ENCODE measurements at places on chromosomes 7 and 10.

- no peak for DNase-seq
These were observed 47.0 kb upstream of the EPC1 start for GRCh38 chr10:32393911-32394310.

- DNase-seq = no peak
These were observed 443.5 kb downstream of the DNAJB6 start for GRCh38 chr7:157780312-157780711.

- no peak for DNase-seq
These were observed 317.9 kb upstream of the ZNF32 start for GRCh38 chr10:43966571-43966965.

GRCh38 chr7:139994356-139994755 lies 68.4 kb downstream of the PARP12 start:
- no peak for DNase-seq

GRCh38 chr7:149770728-149771636 lies 2.4 kb downstream of the ZNF467 start:
- no peak for DNase-seq

GRCh38 chr10:93656155-93656554 lies 43.8 kb downstream of the PDE6C start:
- no peak for DNase-seq

- DNase-seq = no peak
These were observed 11.2 kb upstream of the GSTK1 start for GRCh38 chr7:143252006-143252405.

GRCh38 chr10:50679149-50679548 lies 55.4 kb upstream of the SGMS1 start:
- no peak for DNase-seq

DNA sequence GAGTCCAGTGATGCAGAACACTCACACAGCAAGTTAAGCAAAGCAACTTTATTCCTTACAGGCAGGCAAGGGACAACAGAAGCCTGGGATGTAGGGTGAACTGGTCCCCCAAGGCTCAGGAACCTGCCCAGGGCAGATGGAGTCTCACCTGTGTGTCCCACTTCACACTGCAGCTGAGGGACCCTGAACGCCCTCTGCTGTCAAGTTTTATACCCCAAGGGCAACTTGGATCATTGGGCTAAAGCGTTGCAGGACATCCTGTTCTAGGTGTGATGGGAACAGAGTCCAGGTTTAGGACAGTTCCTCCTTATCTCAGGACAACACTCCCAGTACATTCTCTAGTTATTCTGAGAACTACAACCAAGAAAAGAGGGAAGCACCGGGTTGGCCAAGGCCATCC lies 49.5 kb upstream of the ZNF746 start:
- no peak for DNase-seq

- DNase-seq = no peak
These were observed 86.3 kb upstream of the VIPR2 start for GRCh38 chr7:159231017-159231416.

DNA sequence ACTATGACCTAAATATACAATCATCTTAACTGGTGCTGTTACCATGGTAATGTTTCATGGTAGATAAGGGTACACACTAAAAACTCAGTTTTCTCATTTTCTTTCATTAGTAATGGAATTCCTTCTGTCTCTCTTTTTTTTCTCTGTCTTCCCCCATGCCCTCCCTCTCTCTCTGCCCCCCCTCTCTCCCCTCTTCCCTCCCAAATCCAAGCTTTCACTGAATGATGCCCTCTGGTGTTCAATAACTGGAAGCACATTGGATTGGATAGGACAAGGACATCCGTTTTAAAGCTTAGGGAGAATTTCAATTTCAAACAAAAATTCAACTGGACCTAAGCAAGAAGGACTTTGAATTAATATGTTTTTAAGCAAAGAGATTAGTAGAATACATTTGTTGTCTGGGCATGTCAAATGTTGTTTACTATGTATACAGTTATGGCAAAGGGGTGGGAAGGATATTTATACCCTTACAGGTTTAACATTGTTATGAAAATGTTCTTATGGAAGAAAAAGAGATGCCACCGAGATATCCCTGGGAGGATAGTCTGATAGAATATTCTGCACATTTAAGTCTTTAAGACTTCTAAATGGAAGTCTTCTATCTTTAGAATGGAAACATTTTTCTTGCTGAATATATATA lies 6.1 kb downstream of the CHRM2 start:
- DNase-seq = no peak

- DNase-seq = no peak
These were observed 156.2 kb downstream of the LRRC4 start for GRCh38 chr7:127874951-127875608.

DNA sequence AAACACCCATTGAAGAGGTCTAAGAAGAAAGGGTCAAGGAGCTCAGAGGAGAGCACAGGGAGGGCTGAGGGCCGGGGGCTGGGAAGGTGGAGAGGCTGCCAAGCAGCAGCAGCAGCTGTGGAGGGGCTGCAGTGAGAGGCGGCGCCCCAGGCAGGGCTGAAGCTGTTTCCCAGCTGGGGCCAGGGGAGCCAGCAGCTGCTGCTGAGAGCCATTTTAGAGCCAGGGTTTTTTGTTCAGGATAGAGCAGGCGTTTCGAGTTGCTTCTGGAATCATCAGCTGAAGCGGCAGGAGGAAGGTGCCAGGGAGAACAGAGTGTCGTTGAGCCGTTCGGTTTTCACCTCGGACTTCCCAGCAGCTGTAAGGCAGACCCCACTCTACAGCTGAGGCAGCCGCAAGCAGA lies 62.7 kb downstream of the LANCL2 start:
- DNase-seq = no peak

GRCh38 chr7:94701555-94701973 lies 45.6 kb upstream of the SGCE start:
- no peak for DNase-seq

DNA sequence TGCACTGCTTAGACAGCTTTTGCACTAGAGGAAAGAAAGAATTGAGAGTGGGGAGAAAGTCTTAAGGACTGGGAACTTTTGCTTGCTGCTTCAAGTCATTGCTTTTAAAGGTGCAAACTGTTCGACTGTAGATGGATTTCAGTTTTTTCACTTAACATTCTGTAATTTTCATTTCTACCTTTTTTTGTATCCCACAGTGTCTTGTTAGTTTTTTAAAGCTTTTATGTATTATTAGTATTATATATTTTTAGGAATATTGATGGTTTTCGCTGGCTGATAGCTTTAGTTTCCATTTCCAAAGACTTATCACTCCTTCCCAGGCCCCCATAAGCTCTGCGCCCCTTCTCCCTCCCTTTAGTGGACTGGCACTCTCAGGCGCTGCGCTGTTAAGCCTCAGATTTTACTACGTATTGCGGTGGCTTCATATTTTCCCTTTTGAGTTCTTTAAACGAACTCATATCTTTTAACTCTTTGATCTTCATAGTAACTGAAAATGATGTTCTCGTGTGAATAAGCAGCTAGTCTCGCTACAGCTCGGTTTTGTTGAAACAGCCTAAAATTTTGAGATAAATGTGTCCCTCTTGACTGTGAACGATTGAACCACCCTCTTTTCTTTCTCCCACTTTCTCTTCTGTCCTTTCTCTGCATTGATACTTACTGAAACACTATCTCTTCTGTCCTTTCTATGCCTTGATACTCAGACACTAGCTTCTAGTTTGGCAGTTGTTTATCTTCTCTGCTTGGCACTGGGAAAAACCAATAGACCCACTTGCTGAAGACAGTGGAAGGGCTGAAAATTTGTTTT lies 2.5 kb upstream of the ETV1 start:
- no peak for DNase-seq

- DNase-seq = no peak
These were observed 149.9 kb upstream of the COL1A2 start for GRCh38 chr7:94244760-94245159.

DNA sequence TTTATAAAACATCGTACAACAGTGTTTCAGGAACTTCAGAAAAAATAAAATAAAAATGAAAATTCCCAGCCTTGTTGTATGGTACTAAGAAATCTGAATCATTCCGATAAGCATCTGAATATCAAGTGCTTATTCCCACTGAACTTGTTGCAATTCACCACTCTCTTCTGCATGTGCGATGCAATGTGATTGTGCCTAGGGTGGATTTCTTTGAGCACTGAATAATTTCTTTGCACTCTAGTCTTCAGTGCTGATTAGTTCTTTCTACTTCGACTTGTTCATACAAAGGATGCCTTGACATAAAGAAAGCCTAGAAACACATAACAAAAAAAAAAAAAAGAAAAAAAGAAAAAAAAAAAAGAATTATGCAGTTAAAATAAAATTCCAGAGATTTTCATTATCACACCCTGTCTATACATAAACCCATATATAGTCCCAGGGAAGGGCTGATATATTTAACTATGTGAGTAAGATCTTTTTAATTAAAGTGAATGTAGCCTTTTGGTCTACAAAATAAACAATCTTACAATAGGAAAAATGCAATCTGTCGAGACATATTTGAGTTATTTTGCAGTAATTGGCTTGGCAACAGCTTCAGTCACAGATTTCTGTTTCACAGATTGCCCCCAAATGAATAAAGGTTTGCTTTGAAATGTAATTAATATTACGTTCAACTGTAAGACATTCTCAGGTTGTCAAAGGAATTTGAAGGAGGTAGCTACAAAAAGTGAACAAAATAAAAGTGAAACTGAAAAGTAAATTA lies 1118.9 kb upstream of the CELF2 start:
- DNase-seq = no peak

DNA sequence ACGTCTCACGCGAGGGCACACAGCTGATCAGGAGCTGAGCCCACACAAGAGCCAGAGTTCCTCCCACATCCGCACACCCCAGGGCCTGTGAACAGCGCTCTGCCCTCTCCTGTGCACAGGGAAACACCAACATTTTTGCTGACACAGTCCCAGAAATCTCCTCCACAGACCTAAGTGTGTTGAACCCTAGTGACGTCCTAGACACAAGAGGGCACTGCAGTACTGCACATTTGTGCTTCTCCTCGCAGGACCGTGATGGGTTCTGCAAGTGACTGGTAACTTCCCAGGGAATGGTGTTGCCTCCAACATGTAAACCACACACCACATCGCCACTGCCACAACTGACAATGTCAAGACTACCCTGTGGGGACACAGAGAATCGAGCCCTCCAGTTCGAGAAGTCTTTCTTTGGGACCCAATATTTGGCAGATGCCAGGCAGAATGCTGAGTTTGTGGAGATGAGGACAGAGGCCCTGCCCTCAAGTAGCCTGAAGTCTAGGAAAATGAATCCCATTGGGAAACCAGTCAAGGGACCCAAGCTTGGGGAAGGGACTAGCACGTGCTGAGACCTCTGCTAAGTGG lies 170.3 kb downstream of the PAXIP1 start:
- no peak for DNase-seq

GRCh38 chr7:98565103-98565502 lies 52.0 kb upstream of the NPTX2 start:
- no peak for DNase-seq

DNA sequence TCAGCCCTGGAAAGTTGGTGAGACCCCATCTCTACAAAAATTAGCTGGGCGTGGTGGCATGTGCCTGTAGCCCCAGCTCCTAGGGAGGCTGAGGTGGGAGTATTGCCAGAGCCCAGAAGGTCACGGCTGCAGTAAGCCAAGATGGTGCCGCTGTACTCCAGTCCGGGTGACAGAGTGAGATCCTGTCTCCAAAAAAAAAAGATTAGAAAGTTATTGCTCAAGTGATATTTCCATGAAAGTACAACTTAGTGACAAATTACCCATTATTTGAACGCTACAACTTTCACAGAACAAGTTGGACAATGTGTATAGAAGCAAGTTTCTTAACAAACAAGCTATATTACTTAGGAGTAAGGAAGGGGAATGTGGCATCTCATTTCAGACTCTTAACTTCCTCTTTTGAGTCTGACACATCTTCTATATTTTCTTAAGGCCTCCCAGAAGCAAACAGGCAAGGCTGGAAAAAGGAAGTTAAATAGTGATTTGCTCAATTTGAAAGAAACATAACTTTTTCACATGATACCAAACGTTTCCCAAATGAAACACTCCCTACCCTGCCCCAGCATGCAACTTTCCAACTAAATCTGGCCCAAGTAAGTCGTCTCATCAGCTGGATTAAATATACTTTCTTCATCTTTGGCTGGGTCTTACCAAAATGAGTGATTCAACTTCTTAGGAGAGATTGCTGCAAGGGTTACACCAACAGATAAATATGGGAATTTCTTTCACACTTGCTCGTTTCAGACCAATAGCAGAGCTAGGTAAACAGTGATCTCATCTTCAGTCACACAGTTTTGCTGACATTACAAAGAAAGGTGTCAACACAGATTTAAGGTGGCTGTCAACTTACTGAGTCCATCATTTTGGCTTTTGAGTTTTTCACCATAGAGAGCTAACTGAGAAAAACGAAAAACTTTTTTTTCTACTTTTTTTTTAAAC lies 66.3 kb upstream of the KLF6 start:
- DNase-seq = no peak

- DNase-seq = peak; percentile 44
These were observed 91.5 kb downstream of the ARID5B start for GRCh38 chr10:61992671-61993668.

DNA sequence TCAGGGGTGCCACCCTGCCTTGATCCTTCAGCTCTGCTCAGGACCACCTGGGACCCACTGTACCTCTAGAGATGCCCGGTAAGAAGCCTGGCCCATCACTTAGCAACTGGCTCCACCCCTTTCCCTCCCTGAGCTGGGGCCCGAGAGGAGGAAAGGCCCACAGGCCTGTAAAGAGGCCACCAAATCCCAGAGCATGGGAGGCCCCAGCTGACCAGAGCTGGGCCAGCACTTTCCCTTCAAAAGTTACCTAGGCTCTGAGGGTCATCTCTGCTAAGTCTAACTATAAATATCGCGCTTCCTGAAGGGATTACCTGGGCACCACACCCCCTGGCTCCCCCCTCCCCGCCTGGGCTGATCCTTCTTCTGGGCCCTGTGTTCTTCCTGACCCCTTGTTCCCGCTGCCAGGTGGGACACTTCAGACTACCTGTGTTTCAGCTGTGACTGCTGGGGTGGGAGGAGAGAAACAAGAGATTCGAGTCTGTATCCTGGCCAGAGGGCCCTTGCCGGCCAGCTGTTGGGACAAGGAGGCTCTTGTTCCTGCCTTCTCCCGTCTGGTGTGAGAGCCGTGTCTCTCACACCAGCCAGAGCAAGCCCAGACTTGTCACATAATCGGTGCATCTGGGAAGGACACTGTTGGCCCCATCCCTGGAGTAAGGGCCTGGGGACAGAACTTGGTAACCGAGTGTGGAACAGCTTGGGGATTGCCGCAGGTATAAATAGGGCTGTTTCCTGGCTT lies 22.8 kb upstream of the ANKRD2 start:
- no peak for DNase-seq

DNA sequence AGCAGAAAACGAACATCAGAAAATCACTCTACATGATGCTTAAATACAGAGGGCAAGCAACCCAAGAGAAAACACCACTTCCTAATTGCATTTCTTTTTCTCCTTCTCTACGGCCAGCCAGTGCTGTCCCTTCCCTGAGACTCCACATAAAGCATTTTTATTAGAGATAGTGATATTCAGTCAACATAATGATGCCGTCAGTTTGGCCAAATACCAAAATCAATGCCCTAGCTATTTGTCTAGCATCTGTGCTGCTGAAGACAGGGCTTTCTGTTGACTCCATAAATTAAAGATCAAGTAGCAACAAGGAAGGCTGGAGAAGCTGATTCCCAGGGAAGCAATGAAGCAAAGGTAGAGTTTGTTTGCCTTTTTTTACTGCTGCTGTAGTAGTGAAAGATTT lies 1024.9 kb downstream of the REEP3 start:
- no peak for DNase-seq
